ENCODE measurements at places on chromosomes 12 and 14.

GRCh38 chr12:19499030-19499429 is 59.7 kb downstream of the AEBP2 start:
- DNase-seq, result no peak

GRCh38 chr12:955939-956338 is 6.4 kb upstream of the RAD52 start:
- no peak for DNase-seq

DNA sequence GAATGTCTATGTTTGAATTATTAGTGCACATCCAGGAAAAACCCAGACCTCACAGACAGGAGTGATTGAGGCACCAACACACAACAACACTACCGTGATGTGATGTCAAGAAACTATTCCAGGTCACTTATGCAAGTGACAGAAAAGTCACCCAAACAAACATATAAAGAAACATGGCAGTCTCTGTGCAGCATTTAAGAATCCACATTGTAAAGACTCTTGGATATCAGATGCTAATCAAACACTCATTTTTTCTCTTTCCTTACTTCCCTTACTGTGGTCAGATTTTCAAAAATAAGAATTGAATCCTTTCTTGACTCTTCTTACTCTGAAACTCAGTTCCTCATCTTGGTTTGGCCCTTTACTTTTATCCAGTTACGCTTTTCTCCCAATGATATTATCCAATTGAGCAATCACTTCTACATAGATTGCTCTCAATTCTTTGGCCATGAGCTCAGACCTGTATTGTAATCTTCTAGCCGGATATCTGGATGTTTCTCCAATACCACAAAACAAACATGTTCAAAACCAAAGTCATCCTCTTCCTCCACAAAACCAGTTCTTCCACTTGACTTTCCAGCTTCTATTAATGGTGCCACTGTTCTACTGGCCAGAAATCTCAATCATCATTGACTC is 115.4 kb downstream of the DUSP6 start:
- no peak for DNase-seq

DNA sequence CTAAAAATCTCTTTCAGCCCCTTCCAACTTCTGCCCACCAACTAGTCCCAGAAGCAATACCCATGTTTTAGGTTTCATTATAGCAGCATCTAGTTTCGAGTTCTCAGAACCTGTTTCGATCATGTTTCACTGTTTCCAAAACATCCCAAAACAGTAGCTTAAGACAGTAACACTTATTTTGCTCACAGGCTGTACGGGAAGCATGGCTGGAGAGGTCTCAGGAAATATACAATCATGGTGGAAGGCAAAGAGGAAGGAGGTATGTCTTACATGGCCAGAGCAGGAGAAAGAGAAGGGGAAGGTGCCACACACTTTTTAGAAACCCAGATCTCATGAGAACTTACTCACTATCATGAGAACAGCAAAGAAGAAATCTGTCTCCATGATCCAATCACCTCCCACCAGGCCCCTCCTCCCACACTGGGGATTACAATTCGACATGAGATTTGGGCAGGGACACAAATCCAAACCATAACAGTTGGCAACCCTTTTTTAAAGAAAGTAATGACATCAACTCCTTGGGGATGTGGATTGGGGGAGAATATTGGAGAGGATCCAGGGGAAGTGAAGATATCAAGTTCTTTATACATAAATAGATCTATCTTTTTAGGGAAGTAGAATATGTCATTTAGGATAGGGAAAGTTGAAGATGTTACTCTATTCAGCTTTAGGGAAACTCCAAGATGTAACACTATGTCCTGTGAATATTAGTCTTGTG is 269.9 kb upstream of the PLEKHG7 start:
- no peak for DNase-seq

- DNase-seq, result no peak
Observed at GRCh38 chr14:24785698-24786097, 151.7 kb upstream of the GZMB start.

- no peak for DNase-seq
Observed at GRCh38 chr12:99914206-99914605, 70.5 kb downstream of the ANKS1B start.

DNA sequence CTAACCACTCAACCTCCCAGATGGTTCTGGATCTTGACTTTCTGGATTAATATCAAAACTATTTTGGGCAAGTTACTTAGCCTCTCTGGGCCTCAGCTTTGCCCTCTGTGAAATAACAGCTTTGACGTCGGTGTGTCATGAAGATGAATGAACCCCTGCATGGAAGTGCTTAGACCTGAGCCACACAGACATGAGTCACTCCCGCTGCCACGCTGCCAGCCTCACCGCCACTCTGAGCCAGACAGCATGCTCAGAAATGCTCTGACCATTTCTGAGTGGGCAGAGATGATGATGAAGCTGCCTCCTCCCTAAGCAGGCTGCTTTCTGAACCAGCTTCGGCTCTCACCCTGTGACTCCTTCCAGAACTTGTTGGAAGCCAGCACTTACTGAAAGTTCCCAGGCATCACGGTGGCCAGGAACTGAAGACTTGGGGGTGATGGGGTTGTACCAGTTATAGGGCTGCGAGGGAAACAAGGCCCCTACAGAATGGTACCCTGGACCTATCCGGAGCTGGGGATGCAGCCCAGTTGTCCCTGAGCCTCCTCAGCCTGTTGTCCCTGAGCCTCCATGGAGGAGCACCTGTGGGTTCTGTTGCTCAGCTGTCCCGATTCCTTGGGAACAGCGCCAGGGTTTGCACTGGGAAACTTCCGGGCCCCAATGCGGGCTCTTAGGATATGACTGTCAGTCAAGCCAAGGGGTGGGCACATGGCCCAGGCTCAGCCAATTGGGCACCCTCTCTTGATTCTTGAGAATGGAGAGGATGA is 2.0 kb upstream of the CCDC197 start:
- no peak for DNase-seq

DNA sequence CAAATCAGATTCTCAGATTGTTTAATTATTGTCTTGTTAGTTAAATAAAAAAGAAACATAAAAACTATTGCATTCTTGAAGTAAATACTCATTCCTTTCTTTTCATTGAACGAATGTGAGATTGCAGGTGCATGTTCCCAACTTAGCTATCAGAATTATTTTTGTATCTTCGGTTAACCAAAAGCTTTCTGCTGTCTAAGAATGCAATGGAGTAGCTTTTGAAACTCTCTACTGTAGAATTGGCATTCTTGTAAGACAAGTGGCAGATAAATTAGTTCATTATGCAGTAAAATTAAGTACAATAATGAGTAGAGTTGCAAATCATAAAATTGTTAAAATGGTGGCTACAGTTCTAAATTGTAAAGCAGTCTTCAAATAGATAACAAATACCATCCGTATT is 298.1 kb downstream of the ACSS3 start:
- DNase-seq, result no peak

- DNase-seq, result peak; percentile 72
Observed at GRCh38 chr12:13864081-13864673, 117.2 kb downstream of the GRIN2B start.

DNA sequence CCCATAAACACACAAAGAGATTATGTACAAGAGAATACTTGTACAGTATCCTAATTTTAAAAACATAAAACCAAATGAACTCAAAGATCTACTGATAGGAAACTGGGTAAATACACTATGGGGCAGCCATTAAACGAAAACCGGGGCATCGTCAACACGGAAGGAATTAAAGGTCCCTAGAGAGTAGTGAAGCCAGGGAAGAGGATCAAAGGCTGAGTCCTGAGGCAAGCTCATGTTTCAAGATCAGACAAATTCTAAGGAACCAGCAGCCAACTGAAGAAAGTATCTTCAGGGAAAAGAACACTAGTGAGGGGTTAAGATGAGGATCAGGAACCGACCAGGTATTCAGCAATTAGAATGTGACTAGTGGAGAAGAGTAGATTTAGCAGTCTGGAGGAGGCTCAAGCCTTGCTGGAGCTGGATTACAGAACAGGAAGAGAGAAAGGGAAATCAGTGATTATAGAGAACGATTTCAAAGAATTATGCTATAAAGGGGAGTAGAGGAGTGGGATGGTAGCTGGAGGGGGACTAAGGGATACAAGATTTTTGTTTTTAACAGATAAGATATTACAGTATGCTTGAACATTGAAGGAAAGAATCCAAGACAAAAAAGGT is 23.7 kb downstream of the SEL1L start:
- no peak for DNase-seq

- no peak for DNase-seq
Observed at GRCh38 chr14:37411079-37411735, 183.8 kb downstream of the FOXA1 start.

GRCh38 chr12:76921100-76921471 is 42.3 kb upstream of the CSRP2 start:
- no peak for DNase-seq

DNA sequence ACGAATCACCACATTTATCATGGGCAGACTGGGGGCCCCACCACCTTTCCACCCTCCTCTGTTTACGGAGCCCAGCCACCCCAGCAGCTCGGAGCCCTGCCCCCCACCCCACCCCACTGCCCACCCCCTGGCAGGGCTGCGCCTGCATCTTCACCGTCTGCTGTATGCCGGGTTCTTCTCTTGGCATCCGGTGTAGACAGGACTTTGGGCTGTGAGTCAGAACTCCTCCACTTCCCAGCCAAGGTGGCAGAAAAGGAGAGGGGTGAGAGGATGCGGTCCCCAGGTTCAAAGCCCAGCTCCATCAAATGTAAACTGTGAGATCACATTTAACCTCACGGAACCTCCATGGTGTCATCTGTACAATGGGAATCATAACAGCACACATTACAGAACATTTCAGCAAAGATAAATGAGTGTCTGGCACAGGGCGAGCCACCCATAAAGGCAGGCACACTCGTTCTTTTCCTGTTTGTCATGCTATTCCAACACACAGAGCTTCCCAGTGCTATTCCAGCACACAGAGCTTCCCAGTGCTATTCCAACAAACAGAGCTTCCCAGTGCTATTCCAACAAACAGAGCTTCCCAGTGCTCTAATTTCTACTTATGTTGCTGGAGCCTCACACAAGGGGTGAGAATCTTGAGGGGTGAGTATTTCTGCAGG is 292.7 kb upstream of the RTL1 start:
- no peak for DNase-seq

DNA sequence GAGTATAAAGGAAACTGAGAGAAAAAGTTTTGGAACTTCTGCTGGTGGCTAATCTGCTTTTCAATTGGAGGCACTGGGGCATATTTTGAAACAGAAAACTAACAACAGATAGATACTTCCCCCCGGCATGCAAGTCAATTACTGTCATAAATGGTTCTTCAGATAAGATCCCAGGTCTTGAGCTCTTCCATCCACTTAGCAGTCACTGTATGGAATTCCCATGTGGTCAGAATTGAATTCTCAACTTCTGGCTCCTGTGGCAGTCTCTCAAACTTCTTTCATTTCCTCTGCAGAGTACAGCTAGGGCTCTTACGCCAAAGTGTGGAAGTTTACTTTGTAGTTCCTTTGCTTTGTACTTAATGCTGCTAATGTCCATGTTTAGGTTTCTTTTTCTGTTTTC is 452.2 kb downstream of the IPO8 start:
- no peak for DNase-seq

DNA sequence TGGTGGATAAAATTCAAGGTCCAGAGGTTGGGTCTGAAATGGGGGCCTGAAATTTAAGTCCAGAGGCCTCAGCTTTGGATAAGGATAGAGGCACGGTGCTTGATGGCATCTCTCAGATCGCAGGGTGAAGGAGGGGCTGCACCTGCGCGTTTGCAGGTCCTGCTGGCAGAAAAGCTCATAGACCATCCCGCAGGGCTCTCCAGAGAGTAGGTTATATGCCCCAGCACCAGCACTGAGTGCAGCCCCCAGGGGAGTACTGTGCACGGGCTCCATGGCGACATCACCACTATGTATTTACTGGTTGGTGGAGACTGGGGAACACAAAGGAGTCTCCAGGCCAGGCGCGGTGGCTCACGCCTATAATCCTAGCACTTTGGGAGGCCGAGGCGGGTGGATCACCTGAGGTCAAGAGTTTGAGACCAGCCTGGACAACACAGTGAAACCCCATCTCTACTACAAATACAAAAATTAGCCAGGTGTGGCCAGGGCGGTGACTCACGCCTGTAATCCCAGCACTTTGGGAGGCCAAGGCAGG is 4.3 kb upstream of the CD63 start:
- no peak for DNase-seq

GRCh38 chr14:62084020-62084419 is 321.8 kb downstream of the SNAPC1 start:
- DNase-seq, result peak; percentile 80

DNA sequence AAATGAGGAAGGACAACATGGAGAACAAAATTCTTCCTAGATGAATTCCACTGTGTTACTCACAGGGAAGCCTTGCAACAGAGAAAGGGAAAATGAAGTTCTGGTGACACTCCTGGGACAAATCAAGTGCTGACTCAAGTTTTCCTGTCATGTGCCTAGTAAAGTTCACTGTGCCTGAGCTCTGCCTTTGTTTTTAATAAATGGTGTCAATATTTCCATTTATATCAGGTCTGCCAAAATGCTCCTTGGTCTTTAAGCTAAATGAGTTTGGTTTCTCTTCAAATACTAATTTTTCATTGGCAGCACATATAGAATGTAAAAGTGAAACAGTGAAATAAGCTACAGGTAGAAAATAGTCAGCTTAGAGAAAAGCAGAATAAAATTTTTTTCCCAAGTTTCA is 33.0 kb downstream of the HIGD1C start:
- DNase-seq, result peak; percentile 17

DNA sequence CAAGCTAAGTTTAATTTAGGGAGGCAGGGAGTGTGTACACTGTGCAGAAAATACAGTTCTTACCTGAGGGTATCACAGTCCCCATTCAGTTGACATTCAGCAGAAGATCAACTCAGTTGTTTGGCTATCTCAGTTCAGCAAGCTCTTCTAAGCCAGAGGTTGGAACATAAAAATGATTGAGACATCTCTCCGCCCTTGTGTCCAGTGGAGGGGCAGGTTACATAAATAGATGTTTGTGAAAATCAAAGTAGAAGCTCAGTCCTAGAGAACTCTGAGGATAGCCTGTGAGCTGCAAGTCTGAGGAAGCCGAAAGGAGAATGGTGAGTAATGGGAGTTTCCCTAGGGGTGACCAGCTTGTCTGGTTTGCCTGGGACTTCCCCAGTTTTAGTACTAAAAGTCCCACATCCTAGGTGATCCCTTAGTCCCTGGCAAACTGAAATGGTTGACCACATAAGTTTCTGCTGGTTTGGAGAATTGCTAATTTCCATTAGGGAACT is 251.4 kb upstream of the ATP2B1 start:
- DNase-seq, result no peak

DNA sequence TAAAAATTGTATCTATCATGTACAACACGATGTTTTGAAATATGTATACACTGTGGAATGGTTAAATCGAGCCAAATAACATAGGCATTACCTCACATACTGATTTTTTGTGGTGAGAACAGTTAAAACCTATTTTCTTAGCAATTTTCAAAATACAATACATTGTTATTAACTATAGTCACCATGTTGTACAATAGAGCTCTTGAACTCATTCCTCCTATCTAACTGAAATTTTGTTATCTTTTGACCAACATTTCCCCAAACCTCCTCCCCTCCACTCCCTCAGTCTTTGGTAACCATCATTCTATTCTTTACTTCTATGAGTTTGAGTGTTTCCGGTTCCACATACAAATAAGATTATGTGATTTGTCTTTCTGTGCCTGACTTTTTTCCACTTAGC is 6.8 kb upstream of the SLC38A2 start:
- no peak for DNase-seq

- DNase-seq, result no peak
Observed at GRCh38 chr12:101885912-101886561, 8.7 kb downstream of the DRAM1 start.
